ENCODE measurements at places on chromosomes 16 and 17.

- no peak for DNase-seq
Measured at GRCh38 chr17:15288859-15289258, 23.7 kb upstream of the PMP22 start.

- DNase-seq, result no peak
Measured at GRCh38 chr17:27518545-27519521, 62.6 kb downstream of the KSR1 start.

DNA sequence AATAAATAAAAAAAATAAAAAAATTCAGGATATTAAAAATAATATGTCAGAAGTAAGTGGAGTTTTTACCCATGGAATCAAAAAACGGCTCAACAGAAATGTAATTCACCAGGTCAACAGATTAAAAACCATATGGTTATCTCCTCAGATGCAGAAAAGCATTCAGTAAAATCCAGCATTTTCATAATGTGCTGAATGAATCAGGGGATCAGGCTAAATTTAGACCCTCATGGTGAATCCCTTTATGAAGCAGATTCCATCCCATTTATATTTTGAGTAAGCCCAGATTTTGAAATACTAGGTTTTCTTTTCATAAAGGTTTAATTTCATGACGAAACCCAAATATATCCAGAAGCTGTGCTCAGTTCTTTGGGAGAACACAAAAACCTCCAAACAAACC lies 84.4 kb downstream of the OR1D5 start:
- DNase-seq, result no peak

DNA sequence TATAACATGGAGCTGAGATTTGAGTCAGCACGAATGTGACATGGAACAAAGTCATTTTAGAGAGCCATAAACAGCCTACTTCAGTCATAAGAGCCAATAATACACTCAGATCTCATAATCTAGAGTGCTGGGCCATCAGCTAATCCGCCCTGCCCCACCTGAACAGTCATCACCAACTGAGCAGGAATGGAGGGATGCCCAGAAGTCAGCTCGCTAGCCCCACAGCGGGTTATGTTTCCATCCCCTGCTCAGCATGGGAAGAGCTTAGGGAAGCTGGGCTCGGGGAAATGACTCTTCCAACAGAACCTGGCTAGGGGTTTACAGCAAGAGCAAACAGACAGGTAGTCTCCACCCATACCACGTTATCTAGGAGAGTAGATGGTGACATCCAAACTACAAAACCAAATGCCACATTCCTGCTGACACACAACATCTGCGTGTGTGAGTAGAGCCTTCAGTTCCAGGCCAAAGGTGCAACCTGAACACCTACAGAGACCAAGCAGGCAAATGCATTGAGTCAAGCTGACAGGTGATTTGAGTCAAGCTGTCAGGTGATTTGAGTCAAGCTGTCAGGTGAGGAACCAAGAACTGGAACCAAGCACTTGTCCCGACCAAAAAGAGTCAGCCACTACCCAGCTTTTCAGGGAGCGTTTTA lies 2.0 kb downstream of the TMEM11 start:
- no peak for DNase-seq

DNA sequence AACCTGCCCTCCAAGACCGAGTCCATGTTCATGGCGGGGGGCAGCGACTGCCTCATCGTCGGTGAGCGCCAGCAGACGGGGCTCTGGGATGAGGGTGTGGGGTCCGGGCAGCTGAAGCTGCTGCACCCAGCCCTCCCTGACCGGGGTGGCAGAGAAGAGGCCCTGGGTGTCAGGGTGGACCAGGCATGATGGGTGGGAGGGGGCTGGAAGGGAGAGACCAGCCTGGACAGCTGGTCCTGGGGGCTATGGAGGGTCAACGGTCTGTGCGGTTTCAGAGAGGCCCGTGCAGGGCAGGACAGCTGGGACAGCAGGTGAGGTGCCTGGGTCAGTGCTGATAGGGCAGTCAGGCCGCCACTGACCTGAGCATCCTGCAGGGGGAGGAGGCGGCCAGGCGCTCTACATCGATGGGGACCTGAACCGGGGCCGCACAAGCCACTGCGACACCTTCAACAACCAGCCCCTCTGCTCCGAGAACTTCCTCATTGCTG lies 13.3 kb upstream of the ATP6V0C start:
- no peak for DNase-seq

DNA sequence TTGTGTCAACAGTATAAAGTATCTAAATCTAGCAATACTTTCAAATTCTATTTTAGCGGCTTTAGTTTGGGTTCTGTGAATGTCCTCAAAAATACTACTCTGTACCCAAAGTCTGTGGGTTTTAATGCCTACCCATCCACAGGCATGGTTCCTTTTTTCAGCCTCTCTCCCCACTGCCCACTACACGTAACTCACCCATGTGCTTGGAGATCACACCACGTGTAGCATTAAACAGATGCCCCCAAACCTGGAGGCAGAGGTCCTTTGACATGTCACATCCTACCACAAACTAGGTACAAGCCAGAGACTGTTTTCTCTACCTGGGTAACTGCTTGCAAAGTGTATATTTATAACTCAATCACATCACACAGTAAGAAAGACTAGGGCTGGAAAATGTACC lies 5.4 kb downstream of the DYNC1LI2 start:
- no peak for DNase-seq

- no peak for DNase-seq
Measured at GRCh38 chr17:17575360-17576251, 15.9 kb downstream of the PEMT start.

DNA sequence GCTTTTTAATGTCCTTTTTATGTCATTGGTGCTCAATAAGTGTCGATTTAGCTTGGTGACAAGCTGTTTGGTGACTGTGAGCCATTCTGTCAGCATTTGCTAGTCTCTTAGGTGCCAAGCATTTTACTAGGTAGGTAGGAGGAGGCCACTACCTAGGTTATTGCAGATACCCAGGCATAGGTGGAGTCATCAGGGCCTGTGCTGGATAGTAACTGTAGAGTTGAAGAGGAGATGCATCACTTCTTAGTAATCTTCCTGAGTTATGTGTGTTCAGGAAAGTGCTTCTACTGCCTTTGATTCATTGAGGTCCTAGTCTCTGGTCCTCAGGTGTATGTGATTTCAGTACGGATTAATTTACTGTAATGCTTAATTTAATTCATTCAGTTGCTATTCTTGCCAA lies 17.7 kb downstream of the USP10 start:
- DNase-seq, result no peak

DNA sequence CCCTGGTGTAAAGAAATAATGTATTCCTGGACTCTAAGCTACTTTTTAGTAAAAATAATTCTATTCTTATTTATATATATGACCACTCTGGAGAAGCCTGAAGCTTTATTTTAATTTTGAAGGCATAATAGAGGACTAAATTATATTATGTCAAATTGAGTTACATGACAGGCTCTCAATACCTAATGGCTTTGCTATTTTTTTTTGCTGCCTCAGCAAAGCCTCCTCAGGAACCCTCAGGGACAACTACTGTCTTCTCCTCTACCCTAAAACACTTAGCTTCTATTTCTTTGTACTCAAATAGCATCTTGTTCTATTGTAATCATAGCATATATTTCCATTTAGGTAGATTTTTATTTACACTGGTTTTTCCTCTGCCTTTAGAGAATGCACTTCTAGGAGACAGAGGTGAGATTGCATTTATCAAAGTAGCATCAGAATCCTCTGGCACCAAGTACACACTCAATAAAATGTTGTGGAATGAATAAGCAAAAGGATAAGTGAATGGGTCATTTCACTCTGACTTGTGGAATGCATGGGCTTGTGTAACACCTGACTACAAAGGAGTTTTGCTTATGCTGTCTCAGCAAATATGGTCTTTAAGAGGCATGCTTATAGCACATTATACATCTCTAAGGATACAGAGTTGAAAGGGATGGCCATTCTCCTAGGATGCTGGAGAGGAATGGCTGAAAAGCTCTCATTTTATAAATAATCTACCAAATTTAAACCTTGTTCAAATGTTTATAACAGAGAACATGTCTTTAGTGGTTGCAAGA lies 605.2 kb downstream of the KCNJ2 start:
- DNase-seq, result no peak

GRCh38 chr16:53099318-53100130 lies 44.7 kb downstream of the CHD9 start:
- peak; percentile 17 for DNase-seq

GRCh38 chr17:40063187-40063771 lies 514 bp downstream of the THRA start:
- DNase-seq, result no peak

GRCh38 chr16:31476303-31477219 lies 4.6 kb downstream of the TGFB1I1 start:
- peak; percentile 77 for DNase-seq

- no peak for DNase-seq
Measured at GRCh38 chr16:69514356-69514755, 51.4 kb upstream of the NFAT5 start.

GRCh38 chr16:13982451-13982850 lies 62.5 kb downstream of the ERCC4 start:
- DNase-seq, result no peak

GRCh38 chr16:56691885-56692284 lies 9.6 kb downstream of the MT1X start:
- no peak for DNase-seq

- no peak for DNase-seq
Measured at GRCh38 chr17:11916091-11916490, 81.2 kb downstream of the ZNF18 start.

DNA sequence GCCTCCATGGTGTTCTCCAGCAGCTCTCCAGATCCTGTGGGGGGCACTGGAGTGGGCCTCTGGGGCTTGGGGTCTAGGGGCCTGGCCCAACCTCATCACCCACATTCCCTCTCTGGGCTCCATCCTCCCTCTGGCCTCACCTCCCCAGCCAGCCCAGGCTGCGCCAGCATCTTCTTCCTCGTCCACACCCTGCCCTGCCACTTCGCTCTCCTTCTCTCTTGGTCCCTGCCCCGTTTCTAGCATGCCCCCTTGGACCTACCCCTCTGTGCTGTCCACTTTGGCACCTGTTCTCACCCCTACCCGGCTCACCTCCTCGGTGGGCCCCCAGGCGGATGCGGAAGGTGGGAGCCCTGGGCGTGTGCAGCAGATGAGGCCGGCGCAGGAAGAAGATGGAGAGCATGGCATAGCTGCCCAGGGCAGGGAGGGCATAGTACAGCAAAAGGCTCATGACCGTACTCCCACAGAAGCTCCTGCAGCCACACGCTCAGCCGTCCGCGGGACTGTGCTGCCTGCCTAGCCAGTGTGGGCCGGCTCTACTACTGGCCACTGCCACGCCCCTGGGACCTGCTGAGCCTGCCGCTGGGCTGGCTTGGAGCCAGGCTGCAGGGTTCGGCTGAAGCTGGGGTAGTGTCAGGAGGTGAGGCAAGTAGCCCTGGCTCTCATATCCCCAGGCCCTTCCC lies at the start of gene GDPD3:
Gene GDPD3, minus strand, starts transcription at position 507 of the 680 bp plus-strand sequence. Its CDS starts 59 bp downstream, at position 448.
- no peak for DNase-seq

- DNase-seq, result no peak
Measured at GRCh38 chr16:75387951-75388350, 45.4 kb downstream of the CFDP1 start.

DNA sequence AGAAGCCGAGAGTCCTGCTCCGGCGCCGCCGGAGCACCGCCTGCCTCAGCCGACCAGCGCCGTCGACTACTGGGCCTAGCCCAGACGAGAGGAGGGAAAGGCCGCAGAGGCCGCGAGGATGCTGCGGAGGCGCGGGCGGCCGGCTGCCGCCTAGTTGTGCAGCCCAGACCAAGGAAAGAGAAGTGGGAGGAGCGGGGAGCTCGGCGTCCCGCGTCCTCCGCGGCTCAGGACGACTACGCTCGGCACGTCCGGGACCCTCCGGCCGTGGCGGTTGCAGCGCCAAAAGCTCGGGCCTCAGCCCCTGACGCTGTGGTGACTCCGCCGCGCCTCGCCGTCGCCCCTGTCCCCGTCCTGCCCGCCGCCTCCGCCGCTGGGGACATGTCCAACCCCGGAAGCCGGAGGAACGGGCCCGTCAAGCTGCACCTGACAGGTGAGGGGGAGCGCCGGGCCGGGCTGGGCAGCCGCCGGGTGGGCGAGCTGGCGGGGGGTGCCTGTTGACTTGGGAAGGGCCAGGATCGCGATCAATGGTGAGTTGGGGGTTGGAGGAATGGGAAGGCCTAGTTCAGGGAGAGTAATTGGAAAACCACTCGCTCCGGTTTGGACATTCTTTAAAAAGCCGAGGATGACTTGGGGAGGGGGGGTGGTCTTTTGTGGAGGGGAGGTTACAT lies 37.7 kb downstream of the RNF135 start:
- peak; percentile 19 for DNase-seq

DNA sequence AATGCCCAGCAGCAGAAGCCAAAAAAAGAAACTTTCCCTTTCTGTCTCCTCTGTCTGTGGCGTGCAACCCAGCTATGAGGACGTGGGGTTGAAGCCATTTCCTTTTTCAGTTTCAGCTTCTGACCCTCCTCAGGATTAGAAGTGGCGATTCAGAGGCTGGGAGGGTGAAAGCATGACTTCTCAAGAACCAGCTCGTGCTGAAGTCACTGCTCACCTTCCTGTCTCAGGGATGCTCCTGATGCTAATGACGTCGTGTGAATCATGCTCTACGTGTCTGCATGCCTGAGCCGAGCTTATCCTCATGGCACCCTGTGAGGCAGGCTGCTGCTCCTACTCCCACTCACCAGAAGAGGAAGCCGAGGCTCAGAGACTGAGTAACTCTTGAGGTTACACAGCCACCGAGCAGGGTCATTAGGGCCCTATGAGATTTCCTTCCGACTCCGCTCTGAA lies 5.7 kb upstream of the LPO start:
- DNase-seq, result no peak

DNA sequence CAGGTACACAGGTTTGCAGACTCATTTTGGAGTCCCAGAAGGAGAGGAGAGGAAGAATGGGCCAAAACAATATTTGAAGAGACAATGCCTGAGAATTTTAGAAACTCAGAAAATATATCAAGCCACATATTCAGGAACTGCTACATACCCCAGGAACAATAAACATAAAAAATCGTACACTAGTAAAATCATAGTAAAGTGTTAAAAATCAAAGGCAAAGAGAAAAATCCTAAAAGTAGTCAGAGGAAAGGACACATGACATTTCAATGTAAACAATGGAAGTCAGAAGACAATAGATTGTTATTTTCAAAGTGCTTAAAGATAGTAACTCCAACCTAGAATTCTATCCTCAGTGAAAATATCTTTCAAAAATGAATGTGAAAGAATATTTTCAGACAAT lies 28.5 kb upstream of the NACA2 start:
- no peak for DNase-seq

DNA sequence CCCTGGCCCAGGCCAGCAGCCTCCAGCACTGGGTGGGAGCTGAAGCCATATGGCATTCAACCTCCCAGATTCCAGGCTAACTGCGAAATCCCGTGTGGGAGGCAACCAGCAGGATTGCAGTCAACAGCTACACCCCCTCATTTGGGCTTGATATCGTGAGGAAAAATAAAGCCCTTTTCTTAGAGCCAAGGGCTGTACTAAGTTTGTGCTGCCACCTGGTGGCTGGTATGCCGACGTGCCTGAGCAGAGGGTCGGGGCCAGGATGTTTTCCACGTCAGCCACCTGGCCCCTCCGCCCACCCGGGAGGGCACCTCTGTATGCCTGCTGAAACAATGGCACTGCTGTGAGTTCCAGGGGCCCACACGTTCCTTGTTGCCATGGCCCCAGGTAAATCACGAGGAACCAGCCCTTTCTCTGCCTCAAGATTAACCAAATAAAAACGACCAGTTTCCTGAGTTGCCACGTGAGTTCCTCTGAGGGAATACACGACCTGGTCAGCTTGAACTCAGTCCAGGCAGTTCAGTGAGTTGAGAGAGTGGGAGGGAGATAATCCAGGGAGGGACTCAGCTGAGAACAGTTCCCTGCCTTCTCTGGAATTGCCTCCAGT lies 9.0 kb downstream of the TMEM98 start:
- DNase-seq, result peak; percentile 31

Measured in stimulated activated CD4-positive, alpha-beta T cell treated with anti-CD3 and anti-CD28 coated beads, Interleukin-15, amount 100 ng/mL, for 1 hour (primary cell).